ENCODE measurements at places on chromosomes 12 and 14. TPM values are rescaled to one million over a fixed set of nuclear protein-coding genes. Genes with fewer than 3 reads are reported as not detected.

- no peak for DNase-seq
These were observed 341.6 kb upstream of the SFSWAP start for GRCh38 chr12:131369094-131369845.

- no peak for DNase-seq
These were observed 179.6 kb upstream of the RPH3A start for GRCh38 chr12:112611908-112612307.

Gene NRXN3
- 9.0 TPM for polyA plus RNA-seq

DNA sequence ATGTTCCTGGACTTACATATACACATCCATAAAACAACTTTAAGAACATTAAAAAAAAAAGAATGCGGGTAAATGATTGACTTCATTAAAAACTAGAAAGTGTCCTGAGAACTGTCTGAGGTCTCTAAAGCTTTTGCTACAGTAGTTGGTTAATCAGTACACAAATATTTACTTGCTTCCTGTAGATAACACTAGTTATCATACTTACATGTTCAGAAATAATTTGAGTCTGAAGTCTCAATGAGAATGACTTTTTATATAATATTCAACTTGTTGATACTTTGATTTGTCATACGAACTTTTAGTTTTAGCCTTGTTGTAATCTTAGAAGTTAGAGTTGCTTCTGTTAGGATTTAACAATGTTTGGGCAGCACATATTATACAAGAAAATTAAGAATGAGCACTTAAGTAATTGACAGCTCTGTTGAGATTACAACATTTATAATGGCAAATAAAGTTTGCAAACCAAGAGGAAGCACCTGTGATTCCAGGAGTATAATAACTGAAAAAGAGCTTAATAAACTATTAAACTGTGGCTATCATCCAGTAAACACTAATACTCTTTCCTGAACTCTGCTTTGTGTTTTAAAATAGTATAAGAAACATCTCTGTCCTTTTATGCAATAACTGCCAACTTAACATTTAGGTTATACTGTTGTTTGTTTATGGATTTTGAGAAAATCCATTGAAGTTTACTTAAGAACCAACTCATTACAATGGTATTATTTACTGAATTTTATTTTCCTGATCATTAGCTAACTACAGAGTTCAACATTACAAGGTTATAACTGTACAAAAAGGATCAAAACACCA, 131.7 kb downstream of the MIPOL1 start:
- DNase-seq: no peak

- no peak for DNase-seq
These were observed 13.0 kb downstream of the SLC25A3 start for GRCh38 chr12:98606359-98606988.

DNA sequence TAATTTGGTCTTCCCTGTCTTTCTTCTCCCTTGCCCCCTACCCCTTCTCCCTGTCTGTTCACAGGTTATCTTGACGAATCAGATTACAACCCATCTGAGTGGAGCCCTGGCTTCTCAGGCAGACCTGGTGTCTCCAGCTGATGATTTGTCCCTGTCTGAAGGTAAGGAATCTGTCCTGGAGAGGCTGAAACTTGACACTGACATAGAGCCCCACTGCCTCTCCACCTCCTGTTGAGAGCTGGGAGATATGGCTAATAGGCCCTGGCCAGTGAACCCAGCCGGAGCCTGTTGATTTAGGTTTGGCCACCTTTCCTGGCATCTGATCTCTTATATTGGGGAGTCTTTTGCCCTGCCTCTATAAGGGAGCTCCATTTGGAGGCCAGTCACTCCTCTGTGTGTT, 472.2 kb downstream of the RAD51B start:
- peak; percentile 60 for DNase-seq

GRCh38 chr14:39264558-39264957, 30.8 kb downstream of the MIA2 start:
- no peak for DNase-seq

Gene C3AR1
- polyA plus RNA-seq: 3.6 TPM

Gene CTSG
- 0.27 TPM for polyA plus RNA-seq
